ENCODE measurements at places on chromosomes 3 and 15.

GRCh38 chr15:51267051-51267702 lies 71.2 kb downstream of the CYP19A1 start:
- DNase-seq = no peak

GRCh38 chr3:173983343-173983742 lies 585.8 kb downstream of the NLGN1 start:
- DNase-seq = no peak

- DNase-seq = no peak
Measured at GRCh38 chr3:56205406-56205805, 262.9 kb downstream of the ERC2 start.

DNA sequence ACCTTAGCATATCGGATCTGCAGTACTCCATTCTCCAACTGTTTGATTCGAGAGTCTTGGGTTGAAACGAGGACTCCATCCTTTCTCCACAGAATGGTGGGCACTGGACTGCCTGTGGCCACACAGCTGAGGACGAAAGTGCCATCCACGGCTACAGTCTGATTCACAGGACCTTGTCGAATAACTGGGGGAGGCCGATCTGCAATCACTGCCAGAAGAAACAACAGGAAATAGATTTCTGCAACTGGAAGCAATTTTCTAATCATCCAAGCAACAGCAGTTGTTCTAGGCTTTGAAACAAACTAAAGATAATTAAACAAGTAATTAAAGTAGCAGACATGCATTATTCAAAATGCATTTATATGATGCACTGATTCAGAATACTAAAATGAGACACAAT lies 1097.7 kb downstream of the ROBO1 start:
- DNase-seq = no peak

GRCh38 chr3:143764840-143765239 lies 83.4 kb downstream of the SLC9A9 start:
- no peak for DNase-seq

DNA sequence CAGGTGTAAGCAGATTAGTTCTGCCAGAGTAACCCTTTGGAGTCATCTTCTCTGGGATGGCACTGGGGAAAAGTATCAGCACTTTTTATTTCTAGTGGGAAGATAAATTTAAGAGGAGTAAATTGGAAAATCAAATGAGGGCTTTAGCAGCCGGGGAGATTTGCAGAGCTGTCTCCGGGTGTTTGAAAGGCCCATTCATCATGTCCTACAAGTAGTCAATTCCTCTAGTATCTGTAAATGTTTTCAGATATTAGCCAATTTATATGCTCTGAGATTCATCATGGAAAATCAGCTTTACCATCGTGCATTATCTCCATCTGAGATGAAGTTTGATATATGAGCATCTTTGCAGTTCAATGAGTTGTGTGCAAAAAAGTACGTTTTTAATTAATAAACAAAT lies 93.6 kb downstream of the CDIN1 start:
- DNase-seq = no peak

DNA sequence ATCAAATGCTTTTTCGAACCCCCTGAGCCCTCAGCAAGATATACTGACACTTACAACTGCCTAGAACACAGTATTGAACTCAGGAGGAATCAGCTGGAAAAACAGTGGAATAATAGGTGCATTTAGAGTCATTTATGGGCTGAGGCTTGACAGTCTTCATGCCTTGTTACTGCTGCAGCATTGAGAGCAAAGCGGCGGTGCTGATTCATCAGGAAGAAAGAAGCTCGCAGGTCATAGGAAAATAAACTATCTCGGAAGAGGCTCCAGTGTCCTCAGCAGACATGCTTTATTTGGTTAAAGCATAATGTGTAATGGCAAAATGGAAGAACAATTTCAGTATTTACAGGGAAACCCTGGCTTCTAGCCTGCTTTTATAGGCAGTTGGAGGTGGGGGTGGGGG lies 30.1 kb upstream of the NEO1 start:
- no peak for DNase-seq

DNA sequence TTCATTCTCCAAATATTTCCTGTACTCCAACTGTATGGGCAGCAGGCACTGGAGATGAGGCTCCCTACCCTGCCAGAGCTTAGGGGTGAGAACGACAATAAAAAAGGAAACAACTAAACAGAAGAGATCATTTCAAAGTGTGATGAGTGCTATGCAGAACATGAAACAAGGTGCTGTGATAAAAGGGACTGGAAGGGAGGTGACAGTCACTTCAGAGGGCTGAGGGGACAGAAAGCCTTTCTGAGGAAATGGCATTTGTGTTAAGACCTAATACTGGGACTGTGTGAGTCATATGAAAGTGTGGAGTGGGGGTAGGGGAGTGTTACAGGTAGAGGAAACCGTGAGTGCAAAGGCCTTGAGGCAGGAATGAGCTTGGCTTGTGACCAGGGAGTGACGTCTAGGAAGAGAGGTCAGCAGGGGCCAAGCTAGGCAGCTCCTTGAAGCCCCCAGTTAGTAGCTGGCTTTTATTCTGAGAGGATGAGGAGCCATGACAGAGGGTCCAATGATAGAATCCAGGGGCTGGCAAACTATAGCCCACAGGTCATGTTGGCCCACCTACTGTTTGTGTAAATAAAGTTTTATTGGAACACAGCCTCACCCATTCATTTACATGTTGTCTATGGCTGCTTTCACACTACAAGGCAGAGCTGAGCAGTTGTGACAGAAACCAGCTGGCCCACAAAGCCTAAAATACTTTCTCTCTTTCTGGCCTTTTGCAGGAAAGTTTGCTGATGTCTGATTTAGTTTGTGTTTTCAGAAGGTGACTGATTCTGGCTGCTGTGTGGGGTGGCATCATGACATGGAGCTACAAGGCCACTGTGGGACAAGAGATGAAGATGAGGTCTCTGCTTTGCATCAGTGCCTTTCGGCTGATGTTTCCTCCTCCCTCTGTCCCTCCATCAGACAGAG lies 56.6 kb downstream of the LSM3 start:
- DNase-seq = no peak

GRCh38 chr15:75809986-75810750 lies 33.1 kb upstream of the UBE2Q2 start:
- no peak for DNase-seq

Measured in esophagus squamous epithelium (tissue), 5 donors.